BJ (cell line): ENCODE measurements at places on chromosomes 12 and 14.

DNA sequence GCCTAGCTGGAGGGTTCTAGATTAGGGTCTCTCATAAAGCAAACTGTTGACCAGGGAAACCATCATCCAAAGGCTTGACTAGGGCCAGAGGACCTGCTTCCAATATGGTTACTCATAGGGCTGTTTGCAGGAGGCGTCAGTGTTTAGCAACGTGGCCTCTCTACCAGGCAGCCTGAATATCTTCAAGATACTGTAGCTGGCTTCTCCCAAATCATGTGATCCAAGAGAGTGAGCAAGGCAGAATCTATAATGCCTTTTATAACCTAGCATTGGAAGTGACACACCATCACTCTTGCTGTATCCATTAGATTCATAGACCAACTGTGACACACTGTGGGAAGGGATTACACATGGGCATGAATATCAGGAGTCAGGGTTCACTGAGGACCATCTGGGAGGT lies 17.3 kb downstream of the TPH2 start:
- peak; percentile 8 for DNase-seq

GRCh38 chr14:76115010-76115422 lies 36.7 kb upstream of the GPATCH2L start:
- DNase-seq = no peak

GRCh38 chr14:58699681-58700205 lies 62.0 kb downstream of the DACT1 start:
- DNase-seq = no peak

DNA sequence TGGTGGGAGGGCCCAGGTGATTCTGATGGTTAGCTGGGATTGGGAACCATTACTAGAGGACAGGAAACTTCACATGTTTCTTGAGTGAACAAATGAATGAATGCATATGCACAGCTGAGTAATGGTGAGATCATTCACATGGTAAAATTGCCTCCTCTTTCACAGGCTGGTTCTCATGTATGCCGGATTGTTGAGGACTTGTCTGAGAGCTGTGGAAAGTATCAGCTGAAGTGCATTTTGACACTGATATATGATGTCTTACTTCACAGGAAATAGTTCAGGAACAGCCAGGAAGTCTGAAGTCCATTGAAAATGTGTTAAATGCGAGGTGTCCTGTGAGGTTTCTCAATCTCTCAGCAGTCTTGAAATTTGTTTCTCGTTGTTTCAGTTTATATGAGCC lies 77.6 kb upstream of the DACT1 start:
- DNase-seq = no peak

DNA sequence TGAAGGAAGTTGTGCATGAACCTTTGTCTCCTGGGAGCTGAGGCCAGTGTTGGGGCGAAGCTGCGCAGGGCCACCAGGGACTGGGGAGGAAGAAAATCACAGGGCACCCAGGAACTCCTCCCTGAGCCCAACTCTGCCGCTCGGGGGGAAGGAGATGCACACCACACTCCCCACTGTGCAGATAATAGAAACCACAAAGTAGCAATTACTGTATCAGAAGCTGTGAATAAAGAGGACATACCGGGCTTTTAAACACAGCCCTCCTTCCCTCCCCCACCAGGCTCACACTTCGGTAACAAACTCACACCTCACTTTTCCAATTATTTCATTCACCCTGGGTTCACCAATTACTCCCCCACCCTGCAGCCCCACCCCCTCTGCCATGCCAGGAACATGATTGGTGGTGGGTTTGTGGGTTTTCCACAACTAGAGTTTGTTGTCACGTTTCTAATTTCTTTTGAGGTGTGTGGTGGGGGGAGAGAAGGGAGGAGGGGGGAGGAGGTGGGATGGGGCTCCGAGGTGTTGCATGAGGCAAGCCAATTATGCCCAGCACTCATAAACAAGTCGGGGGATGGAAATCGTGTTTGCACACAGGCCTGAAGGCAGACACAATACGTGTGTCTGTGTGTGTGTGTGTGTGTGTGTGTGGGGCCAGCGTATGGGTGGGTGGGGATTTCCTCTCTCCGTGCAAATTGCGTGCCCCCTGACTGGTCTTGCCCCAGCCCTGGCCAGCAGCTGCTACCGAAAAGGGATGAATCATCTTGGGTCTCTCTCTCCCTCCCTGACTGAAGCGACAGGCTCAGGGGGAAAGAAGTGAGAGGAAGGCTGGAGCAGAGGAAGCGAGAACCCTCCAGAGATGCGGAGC lies 103.3 kb downstream of the RBM19 start:
- DNase-seq = peak; percentile 25

DNA sequence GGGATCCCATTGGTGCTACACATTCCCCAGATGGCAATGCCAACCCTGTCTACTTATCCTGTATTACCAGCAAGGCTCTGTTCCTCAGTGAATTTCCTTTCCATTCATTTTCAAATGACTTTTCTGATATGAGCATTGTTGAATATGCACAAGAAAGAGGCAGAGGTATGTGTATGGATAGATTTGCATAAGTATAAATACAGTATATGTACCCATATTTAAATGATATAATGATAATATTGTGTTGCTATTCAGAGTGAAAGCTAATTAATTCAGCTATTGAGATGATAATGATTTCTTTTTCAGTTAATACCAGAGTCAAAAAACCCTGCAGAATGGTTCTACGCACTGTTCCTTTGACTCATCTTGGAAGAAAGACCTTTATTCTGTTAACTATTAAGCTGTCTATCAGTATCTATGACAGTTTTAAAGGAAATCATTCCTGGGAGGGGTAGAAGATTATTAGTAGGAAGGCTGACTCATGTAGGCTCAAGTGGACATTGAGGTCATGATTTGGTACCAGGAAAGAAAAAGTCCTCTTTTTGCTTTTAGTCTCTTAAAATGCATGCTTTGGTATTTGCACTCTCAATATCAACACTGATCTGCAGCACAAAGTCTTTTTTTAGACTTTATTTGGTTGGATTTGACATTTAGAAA lies 44.9 kb upstream of the GAS2L3 start:
- no peak for DNase-seq

DNA sequence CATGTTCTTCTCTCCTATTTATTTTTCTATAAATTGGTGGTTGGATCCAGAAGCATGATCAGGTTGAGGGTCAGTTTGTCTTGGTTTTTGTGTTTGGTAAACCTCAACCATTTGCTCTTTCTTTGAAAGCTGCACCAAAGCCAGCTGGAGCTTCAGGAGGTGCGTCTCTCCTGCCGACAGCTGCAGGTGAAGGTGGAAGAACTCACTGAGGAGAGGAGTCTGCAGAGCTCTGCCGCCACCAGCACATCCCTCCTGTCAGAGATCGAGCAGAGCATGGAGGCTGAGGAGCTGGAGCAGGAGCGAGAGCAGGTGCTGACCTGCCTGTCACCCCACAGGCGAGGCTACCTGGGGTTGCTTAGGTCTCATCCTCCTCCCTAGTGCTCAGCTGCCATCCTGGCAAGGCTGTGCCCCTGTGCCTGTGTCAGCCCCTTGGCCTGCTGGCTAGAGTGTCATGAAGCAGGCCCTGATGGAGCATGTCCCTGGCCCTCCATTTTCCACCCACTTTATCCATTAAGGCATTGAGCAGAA lies 45.0 kb downstream of the RAB35 start:
- DNase-seq = no peak

- DNase-seq = no peak
Observed at GRCh38 chr14:85554106-85554505, 24.2 kb downstream of the FLRT2 start.

DNA sequence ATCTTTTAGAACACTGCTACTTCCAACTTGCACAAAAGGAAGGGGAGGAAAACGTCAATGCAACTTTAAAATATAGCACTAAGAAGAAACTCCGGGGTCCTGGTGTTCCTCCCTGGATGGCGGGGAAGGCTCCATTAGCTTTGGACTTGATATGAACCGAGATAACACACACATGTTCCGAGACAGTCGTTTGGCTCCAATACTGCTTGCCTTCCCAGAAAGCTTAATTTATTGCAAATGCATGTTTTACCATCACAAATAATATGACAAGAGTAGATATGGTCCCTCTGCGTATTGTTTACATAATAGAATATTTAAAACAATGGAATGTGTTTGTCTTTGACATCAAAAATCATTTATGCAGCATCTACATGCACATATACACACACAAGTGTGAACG lies 87.6 kb upstream of the CLMN start:
- no peak for DNase-seq

DNA sequence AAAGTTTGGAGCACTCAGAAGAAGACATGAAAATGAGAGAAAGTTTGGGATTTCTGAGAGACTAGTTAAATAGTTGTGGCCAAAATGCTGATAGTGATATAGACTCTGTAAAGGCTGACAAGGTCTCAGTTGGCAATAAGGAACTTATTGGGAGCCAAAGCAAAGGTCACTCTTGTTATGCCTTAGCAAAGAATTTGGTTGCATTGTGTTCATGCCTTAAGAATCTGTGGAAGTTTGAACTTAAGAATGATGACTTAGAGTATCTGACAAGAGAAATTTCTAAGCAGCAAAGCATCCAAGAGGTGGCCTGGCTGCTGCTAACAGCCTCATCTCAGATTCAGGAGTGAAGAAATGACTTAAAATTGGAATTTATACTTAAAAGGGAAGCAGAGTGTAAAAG lies 113.8 kb downstream of the PIK3C2G start:
- DNase-seq = no peak

GRCh38 chr12:12804011-12804410 lies 9.1 kb upstream of the DDX47 start:
- DNase-seq = no peak

DNA sequence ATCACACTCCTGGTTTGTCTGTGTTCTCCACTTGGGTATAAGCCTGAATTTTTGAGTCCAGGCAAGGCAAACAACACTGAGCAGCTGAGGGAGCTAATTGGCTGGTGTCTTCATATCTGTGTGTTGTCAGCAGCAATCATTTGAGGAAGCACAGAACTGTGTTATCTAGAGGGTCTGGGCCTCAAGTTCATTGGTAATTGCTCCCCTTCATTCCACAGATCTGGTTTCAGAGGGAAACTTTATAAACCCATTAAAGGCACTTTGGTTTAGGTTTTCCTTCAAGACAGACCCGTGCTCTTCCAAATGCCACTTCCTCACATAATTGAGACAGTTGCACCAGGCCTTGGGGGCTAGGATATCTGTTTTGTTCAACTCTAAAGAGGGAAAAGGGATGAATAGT lies 5.6 kb downstream of the DACT1 start:
- DNase-seq = no peak
